ENCODE measurements at places on chromosomes 11 and 22.

- DNase-seq, result no peak
Measured at GRCh38 chr11:83087035-83087434, 15.3 kb upstream of the RAB30 start.

DNA sequence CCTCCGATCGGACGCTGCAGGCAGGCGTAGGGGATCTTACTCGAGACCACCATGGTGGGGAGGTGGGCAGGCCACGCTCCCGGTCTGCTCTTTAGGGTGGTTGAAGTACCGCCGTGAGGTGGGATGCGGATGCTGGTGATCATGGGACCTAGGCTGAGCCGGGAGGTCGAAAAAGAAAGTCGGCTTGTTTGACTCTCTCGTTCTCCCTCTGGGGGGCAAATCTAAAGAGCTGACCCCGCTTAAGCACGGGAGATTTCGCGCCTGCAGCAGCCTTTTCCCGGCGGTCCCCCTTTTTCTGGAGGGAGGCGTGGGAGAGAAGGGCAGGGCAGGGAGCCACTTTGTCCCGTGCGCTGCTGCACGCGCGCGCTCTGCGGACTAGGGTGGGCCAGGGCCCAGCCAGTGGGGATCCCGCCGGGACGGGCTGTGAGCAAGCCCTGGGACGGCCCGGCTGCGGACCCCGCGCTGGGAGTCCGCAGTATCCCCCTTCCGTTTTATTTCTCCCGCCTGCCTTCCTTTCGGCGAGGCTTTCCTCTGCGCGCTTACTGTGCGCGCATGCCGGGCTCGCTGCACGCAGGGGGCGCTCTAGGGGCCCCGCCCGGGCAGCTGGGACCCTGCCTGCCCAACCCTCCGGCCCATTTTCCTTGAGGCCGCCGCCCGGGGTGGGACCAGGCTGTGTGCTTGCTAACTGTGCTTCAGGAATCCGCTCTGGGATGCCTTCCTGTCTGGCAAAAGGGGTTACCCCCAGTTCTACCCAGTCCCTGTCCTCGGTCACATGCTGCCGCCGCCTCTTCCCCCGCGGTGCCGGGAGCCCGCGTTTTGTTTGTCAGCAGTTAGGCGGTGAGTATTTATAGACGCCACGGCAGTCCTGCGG, 81.0 kb downstream of the PRR5L start:
- DNase-seq, result peak; percentile 68

GRCh38 chr11:1084561-1085439, 10.1 kb downstream of the MUC2 start:
- no peak for DNase-seq

DNA sequence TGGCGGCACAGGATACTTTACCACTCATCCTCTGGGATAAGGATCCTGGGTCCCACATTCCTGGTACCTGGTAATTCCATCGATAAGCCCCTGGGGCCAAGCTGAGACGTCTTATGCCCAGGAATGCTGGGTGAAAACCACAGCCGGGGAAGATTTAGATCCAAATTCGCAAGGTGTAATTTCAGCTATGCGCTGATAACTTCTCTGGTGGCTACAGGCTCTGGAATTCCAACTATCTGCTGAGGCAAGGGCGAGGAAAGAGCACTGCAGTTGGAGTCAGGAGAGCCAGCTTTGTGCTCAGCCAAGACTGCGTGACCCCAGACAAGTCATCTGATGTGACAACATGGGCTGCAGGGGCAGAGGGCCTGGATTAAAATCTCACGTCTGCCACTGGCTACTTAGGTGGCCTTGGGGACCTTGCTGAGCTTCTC, 9.9 kb upstream of the MYEOV start:
- DNase-seq, result no peak

DNA sequence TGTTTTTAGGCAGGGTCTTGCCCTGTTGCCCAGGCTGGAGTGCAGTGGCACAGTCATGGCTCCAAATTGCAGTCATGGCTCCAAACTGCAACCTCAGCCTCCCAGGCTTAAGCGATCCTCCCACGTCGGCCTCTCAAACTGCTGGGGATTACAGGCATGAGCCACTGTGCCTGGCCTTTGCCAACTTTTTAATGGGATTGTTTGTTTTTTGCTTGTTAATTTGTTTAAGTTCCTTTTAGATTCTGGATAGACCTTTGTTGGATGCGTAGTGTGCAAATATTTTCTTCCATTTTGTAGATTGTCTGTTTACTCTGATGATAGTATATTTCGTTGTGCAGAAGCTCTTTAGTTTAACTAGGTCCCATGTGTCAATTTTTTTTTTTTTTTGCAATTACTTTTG, 10.0 kb upstream of the SCGB1D1 start:
- no peak for DNase-seq

DNA sequence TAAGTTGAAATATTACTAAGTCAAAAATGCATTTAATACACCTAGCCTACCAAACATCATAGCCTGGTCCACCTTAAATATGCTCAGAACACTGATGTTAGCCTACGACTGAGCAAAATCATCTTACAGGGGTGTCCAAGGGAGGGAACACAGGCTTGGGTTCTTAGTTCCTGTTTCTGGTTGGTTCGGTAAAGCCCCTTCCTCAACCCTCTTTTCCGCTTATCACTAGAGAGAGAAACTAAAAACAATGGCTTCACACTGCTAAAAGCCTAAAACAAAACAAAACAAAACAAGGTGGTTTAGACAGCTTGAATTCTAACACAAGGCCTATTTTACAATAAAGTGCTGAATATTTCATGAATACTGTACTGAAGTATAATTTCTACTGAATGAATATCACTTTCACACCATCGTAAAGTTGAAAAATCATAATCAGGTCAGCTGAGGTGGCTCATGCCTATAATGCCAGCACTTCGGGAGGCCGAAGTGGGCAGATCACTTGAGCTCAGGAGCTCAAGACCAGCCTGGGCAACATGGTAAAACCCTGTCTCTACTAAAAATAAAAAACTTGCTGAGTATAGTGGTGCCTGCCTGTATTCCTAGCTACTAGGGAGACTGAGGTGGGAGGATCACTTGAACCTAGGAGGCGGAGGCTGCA, 118.0 kb downstream of the SIK3 start:
- no peak for DNase-seq

GRCh38 chr11:104968856-104969776, 742 bp upstream of the CASP4 start:
- DNase-seq, result no peak

Data from stimulated activated naive CD8-positive, alpha-beta T cell treated with anti-CD3 and anti-CD28 coated beads, Interleukin-15, Interleukin-2, amounts not matched to agents 100 U/mL and 50 U/mL, for 24 hours (primary cell).